Stimulated activated CD4-positive, alpha-beta T cell treated with anti-CD3 and anti-CD28 coated beads, Interleukin-1b, Interleukin-23, amount 100 ng/mL, for 1 hour (primary cell): ENCODE measurements at places on chromosomes 3 and 15.

GRCh38 chr15:27495963-27496459 lies 525.0 kb downstream of the GABRG3 start:
- DNase-seq: no peak

GRCh38 chr3:171283183-171283847 lies 176.9 kb downstream of the TNIK start:
- DNase-seq: no peak

GRCh38 chr3:55554634-55555425 lies 67.7 kb upstream of the WNT5A start:
- no peak for DNase-seq

DNA sequence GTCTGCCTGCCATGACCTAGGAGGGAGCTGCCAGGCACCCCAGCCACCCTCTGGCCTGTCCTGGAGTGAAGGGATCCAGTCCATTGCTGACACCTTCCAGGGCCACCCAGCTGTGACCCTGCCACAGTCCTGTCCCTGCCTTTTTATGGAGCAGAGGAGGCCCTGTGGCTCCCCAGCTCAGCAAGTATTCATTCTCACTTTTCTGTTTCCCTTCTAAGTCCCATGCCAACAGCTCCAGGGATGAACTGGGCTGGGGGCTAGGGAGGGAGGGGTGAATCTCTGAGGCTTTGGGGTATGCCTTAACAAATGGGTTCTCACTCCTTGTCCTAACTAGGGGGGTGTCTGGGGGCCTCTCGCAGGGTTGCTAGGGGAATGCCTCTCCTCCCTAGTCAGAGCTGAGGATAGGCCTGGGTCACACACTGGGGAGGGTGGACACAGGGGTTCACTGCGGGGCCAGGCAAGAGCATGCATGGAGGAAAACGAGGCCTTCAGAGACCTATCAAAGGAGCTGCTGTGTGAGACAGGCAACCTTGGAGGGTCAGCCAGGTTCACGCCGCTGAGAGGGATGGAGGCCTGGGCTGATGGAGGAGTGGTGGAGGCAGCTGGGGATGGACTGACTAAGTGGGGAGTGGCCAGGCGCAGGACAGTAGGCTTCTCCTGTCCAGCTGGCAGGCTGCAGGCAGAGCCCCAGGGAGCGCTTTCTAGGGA lies 31.8 kb downstream of the EPHB3 start:
- no peak for DNase-seq

- DNase-seq: no peak
These were observed 50.5 kb downstream of the SRGAP3 start for GRCh38 chr3:9198899-9199335.

- DNase-seq: no peak
These were observed 1123.2 kb downstream of the TBL1XR1 start for GRCh38 chr3:176074096-176074495.

- no peak for DNase-seq
These were observed 25.2 kb upstream of the CCDC39 start for GRCh38 chr3:180704532-180704931.

GRCh38 chr3:107432646-107433045 lies 55.4 kb downstream of the CCDC54 start:
- DNase-seq: no peak

DNA sequence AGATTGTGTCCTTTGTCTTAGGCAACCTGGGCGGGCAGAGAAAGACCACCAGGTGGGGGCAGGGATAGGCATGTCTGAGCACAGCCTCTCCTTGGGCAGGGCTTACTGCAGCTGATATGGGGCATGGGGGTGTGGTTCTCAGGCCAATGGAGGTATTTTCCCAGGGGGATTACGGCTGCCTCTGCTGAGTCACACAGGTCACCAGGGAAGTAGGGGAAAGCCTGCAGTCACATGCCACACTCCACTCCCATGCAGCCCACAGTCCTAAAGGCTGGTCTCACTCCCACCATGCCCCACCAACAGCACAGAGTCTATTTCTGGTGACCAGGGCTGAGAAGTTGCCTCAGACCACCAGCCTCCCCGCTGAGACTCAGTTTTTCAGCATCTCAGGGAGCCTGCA lies 466.4 kb downstream of the DIPK2A start:
- no peak for DNase-seq

DNA sequence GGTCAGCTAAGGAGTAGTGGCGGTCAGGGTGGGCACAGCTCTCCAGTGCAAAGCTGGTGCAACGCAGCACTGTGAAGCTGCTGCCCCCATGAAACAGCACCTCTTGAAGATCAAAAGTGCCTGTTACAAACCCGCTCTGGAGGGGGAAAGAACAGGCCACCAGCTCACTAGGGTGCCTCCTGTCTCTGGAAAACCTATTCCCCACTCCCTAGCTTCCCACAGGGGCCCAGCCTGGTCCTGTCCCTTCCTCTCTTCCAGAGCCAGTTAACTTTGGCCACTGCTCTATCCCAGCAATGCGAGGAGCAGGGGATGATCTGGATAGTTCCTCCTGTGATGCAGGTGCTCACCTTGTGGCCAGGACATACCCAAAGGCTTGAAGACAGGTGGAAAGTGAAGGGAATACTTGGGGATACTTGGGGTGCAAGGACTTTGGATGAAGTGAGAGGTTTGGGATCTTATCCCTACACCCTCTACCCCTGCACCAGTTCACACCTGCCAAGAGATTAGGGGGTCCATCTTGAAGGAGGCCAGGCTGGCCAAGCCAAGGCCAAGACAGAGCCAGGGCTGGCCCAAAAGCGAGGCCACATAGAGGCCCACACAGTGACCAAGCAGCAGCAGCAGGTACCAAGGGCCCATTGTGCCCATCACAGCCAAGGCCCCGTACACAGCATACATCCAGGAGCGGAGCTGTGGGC lies 4.2 kb downstream of the HHATL start:
- no peak for DNase-seq

- DNase-seq: no peak
These were observed 37.9 kb downstream of the GASK1A start for GRCh38 chr3:43017004-43017403.

DNA sequence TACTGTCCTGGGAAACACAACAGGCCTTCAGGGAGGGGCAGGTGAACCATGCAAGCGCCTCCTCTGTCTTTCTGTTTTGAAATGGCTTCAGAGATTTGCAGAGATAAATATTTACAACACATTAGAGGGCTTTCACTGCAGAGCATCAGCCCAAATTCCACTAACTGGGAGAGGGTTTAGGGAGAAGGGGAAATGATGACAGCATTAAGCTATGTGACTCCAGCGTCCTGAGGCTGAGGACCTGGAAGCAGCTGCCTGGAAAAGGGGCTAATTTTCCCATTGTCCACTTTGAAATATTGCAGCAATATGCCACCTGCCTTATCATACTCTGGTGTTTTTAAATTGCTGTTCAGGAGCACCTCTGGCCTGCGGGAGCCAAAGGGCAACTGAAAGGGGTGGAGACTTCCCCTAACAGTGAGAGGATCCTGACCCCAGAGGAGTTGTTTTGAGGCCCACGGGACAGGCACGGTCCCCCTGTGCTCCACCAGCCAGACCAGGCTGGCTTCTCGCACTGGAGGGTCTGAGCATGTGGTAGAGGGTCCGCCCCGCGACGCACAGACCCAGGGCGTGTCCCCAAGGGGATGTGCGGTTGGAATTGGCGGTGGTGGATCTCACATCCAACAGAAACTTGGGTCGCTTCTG lies 110.6 kb downstream of the XXYLT1 start:
- no peak for DNase-seq

- DNase-seq: no peak
These were observed 200.0 kb upstream of the CBLB start for GRCh38 chr3:106068795-106069194.

DNA sequence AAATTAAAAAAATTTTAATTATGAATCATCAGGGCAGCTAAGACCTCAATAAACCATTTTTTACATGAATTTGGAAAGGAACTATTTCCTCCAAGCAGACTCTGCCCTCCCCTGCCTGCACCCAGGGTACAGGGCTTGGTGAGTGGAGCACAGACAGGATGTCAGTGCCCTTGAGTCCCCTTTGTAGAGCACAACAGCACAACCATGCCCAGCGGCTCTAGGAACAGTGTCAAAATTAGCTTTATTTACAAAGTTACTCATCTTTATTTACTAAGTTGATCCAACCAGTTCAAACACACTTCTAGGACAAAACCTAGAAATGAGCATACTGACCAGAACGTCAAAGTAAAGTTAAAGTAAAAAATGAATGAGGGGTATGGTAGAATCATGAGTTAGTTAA lies 90.6 kb upstream of the TSC22D2 start:
- DNase-seq: no peak

GRCh38 chr3:45955017-45955647 lies 11.9 kb downstream of the CXCR6 start:
- no peak for DNase-seq

GRCh38 chr3:180417241-180417640 lies 184.7 kb upstream of the TTC14 start:
- no peak for DNase-seq

GRCh38 chr3:78820542-78820941 lies 947.3 kb downstream of the ROBO1 start:
- DNase-seq: no peak

DNA sequence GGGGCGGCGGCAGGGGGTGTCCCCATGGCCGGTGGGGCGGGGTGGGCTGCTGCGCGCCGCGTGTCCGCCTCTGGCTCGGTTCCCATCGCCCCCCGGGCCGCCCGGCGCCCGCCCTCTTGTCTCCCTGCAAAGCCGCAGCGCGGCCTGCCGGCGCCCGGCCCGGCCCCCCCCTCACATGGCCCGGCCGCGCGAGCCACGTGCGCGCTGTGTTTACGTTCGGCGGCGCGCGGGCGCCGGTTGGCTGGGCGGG lies 502 bp downstream of the NR1D2 start:
- DNase-seq: no peak

DNA sequence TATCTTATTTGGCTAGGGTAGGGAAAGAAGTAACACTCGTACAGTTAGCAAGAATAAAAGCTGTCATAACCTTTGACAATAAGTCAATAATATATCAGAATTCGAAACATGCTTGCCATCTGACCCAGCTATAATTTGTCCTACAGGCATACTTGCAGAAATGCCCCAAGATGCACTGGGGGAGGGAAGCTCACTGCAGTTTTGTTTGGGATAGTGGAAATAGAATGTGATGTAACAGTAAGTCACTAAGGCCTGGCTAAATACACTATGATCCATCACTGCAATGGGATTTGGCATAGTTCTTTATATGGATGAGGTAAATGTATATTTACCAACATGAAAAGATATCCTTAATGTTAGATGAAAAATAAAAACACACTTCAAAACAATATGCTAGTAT lies 25.5 kb upstream of the TMOD3 start:
- no peak for DNase-seq

DNA sequence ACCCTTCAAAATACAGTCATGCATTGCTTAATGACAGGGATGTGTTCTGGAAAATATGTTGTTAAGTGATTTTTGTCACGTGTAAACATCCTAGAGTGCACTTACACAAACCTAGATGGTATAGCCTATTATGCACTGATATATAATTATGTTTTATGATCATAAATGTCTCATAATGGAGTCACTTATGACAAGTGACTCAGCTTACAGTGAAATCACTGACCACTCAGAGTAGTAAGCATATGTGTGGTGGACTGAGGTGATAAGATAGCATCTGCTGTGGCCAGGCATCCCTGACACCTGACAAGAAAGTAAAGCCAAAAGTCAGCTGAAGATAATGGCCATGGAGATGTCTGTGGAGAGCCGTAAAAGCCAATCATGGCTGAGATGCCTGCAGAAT lies 5.4 kb downstream of the ACAD11 start:
- DNase-seq: no peak

GRCh38 chr15:92947071-92947730 lies 47.1 kb downstream of the CHD2 start:
- no peak for DNase-seq

DNA sequence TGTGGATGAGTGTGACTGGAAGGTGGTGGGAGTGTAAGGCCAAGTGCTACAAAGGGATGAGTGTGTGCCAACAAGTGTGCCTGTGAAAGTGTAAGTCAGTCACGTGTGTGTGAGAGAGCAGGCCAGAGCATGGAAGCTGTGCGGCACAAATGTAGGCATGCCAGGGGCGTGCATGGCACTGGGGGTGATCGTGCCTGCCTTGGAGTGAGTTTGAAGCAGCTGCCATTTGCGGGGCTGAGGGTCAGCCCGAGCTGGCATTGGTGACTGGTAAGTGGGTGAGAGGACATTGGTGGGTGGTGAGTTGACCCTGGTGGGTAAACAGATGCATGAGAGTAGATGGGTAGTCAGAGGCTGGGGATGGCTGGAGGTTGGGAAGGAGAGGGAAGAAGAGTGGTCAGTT lies 24.5 kb downstream of the CD276 start:
- DNase-seq: no peak

- DNase-seq: no peak
These were observed 371.0 kb upstream of the GBE1 start for GRCh38 chr3:82132210-82133069.

DNA sequence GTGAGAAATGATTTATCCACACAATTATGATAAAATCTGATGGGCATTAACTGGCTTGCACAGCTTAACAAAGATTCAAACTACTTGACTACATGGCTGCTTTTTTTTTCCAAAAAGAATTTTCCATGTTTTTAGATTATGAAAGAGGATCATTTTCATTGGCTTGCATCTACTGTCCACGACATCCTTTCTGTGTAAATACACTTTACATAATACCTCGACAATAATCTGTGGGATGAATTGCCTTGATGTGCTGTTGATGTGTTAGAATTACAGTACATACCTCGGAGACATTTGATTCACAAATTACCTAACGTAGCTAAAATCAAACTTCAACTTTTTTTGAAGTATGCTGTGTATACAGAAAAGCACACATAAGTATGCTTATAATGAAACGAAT lies 104.4 kb downstream of the PPP2R3A start:
- no peak for DNase-seq

DNA sequence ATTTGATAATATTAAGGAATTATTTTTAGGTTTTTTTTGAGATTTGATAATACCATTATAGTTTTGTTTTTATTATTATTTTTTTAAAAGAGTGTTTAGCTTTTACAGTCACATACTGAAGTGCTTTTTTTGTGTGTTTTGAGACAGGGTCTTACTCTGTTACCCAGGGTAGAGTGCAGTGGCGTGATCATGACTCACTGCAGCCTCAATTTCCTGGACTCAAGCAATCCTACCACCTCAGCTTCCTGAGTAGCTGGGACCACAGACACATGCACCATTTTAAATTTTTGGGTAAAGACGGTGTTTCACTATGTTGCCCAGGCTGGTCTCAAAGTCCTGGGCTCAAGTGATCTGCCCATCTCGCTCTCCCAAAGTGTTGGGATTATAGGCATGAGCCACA lies 73.0 kb downstream of the SUMF1 start:
- DNase-seq: no peak

- DNase-seq: no peak
These were observed 99.0 kb upstream of the CTDSPL start for GRCh38 chr3:37762698-37763097.

GRCh38 chr3:191235331-191236314 lies 36.6 kb downstream of the OSTN start:
- no peak for DNase-seq
